ENCODE measurements at places on chromosomes 13 and 19. TPM values are rescaled to one million over a fixed set of nuclear protein-coding genes. Genes with fewer than 3 reads are reported as not detected.

Gene PRTN3
- 2.9 TPM for total RNA-seq

Gene NALCN
- total RNA-seq = 2.0 TPM

Gene CEACAM6
- total RNA-seq = not detected

- no peaks in the 10 kb centered on the region for H3K36me3 ChIP-seq
- H3K4me1 ChIP-seq = no peaks in the 10 kb centered on the region
- H3K4me3 ChIP-seq = no peak overlapping the region
- no peak for DNase-seq
- no peaks in the 10 kb centered on the region for H3K27me3 ChIP-seq
Observed at GRCh38 chr19:38980583-38981374, 5.2 kb upstream of the FBXO17 start.

- no peak overlapping the region for H3K4me3 ChIP-seq
- H3K27ac ChIP-seq = no peak overlapping the region
- H3K27me3 ChIP-seq = no peaks in the 10 kb centered on the region
- DNase-seq = no peak
- H3K4me1 ChIP-seq = no peaks in the 10 kb centered on the region
Observed at GRCh38 chr13:59801107-59801880, 362.4 kb downstream of the DIAPH3 start.

GRCh38 chr13:64725492-64725891, 2504.6 kb downstream of the PCDH9 start:
- no peak overlapping the region for H3K27ac ChIP-seq
- H3K4me3 ChIP-seq = no peak overlapping the region
- no peak for DNase-seq

GRCh38 chr13:68813180-68813796, 1294.3 kb upstream of the ATXN8OS start:
- H3K4me3 ChIP-seq = no peak overlapping the region
- H3K27me3 ChIP-seq = no peaks in the 10 kb centered on the region
- H3K36me3 ChIP-seq = no peaks in the 10 kb centered on the region
- no peak overlapping the region for H3K27ac ChIP-seq
- DNase-seq = no peak
- no peaks in the 10 kb centered on the region for H3K4me1 ChIP-seq
